ENCODE measurements at places on chromosomes 7 and 10.

DNA sequence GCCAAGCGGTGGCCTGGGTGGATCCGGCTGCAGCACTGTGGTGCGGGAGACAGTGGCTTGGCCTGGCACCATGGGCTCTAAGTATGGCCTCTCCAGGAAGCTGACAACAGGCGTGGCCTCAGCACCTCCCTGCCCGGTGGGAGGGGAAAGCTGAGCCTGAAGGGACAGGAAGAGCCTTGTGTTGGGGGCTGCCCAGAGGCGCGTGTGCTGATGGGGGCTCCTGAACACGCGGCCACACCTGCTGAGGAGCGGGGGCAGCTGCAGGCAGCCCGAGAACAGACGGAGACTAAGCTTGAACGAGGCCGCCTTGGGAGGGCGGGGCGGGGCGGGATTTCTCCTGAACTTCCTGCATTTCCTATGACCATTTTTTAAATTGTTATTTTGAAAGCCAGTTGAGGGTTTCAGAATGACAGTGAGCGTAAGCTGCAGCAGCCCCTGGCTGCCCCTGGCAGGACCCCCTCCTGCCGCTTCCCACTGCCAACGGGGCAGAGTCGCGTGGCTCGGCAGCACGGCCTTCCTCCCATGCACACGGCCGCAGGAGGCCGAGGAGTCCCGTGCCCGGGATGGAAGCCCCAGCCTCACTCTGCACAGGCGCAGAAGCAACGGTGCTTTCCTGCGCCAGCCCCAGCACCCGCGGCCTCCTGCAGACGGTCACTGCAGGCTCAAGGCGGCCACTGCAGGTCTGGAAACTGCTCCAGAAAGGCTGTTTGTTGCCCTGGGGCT is 43.2 kb downstream of the DPYSL4 start:
- DNase-seq = no peak

DNA sequence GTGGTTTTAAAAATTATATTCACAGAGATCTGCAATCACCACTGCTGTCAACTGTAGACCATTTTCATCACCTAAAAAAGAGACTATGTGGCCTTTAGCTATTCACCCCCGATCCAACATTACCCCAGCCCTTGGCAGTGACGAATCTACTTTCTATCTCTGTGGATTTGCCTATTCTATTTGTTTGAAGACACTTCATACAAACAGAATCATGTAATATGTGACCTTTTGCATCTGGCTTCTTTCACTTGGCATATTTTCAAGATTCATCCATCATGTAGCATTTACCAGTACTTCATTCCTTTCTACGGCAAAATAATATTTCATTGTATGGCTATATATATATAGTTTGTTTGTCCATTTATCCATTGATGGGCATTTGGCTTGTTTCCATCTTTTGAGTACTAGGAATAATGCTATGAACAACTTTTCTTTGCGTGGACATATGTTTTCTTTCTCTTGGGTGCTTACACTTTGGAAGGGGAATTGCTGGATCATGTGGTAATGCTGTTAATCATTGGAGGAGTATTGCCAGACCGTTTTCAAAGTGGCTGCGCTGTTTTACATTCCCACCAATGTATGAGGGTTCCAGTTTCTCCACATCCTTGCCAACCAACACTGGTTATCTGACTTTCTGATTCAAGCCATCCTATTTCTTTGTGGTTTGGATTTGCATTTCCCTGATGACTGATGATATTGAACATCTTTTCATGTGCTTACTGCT is 22.3 kb downstream of the ADAMTS14 start:
- DNase-seq = peak; percentile 39

GRCh38 chr10:117391436-117392205 is 16.4 kb upstream of the PDZD8 start:
- DNase-seq = peak; percentile 39

DNA sequence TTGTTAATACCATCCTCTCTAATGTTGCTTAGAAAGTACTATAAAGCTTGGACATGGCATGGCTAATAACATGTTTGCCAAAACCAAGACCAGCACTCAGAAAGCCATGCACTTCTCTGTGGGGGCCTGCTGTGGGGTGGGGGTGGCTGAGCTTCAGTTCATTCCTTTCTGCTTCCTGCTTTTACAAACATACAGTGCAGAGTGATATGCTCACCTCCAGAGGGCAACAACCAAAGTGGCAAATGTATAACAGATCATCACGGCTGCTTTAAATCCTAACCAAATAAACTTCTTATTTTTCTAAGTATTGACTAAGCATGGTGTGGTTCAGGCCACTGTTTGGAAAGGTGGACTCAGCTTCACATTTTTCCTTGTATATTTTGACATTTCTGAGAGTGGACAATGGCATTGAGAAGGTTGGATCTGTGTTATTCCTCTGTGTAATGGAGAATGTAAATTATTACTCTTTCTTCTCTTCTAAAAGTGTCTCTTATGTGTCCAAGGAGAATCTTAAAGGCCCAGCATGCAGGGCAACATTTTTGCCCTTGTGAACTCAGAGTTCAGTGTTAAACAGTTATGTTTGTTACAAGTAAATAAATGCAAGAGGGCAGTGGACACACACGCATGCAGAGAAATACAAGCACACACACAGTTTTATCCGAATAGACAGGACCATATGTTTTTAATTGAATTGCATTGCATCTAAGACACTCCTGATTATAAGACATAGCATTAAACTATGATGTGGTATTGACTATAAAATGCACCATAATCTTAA is 186.1 kb downstream of the HERPUD2 start:
- DNase-seq = no peak

DNA sequence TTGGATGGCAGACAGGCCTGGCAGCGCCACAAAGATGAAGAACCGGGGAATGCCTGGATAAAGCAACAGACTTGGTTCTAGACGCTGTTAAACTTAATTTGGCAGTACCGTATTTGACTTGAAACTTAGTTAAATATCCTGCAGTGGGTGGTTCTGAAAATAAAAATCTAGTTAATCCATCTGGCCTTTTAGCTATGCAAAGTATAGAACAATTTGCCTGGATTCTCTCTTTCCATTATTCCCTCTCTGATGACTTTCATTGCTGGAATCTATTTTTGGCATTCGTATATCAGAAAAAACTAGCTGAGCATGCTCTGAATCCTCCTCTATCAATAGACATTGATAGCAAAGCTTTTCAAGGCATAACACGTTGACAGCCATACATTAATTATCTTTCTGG is 203.6 kb downstream of the MACC1 start:
- DNase-seq = no peak

- DNase-seq = no peak
Measured at GRCh38 chr7:13551503-13551902, 438.0 kb downstream of the ETV1 start.

GRCh38 chr7:121774563-121774962 is 98.4 kb upstream of the PTPRZ1 start:
- no peak for DNase-seq

GRCh38 chr10:2925631-2926030 is 141.7 kb upstream of the PFKP start:
- DNase-seq = no peak

DNA sequence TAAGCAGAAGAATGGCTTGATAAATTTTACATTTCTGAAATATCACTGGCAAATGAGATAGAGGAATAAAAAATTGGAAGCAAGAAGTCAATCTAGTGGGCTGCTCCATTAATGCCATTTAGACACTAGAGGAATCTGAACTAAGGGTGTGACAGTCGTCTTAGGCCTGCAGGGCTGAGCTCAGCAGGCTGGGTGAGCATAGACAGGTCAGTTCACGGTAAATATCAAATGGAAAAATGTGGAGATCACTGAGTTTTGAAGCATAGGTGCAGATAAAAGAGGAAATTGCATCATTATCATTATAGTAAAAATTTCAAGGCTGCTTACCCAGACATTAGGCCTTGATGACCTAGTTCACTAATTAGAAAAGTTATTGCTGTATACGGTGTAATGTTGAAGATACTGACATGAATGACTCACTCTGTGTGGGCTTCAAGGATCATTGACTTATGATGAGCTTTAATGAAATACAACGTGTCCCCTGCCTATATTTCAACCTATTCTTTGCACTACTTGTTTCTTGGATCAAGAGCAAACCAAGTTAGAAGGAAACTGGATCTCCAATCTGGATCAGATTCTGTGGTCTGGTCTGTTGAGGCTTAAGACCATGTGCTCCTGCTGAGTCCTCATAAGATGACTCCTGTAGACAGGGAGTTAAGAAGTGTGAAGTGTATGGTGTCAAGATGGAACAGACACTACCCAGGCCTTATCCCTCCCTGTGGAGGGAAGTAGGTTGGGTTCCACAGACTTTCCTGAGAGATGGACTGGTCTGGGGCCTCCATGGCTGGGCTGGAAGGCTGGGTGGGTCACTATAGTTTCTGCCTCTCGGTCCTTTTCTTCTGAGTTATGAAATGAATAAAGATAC is 3.6 kb downstream of the OR2F2 start:
- DNase-seq = no peak

DNA sequence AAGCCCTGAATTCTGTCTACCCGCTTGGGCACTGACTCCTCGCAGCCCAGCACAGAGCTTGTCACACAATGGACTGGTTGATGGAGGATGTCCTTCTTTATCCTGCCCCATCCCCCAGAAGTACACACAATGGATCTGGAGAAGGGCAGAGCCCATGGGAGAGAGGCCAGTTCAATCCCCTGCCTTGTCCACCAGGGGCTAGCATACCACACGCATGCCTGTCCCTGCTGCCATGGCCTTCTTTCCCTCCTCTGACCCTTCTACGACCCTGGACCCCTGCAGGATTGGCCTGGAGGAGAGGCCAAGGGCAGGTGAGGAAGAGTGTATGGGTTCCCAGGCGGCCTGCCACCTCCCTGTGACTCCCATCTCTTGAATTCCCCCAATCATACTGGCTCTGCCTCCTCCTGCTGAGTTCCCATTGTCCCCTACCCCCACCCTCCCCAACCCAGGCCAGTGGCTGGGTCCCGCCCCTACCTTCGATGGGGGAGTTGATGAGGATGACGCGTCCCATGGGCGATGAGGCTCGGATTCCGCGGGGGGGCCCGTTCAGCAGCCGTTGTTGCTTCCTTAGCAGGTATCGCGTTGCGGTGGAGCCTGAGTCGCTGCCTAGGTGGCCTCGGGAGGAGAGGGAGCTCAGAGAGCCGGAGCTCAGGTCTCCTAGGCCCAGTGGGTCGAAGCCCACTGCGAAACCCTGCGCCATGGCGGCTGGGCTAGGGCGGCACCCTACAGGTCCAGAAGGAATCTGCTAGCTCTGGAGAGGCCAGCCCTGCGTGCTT is 1.2 kb downstream of the PDZD7 start:
- DNase-seq = no peak

DNA sequence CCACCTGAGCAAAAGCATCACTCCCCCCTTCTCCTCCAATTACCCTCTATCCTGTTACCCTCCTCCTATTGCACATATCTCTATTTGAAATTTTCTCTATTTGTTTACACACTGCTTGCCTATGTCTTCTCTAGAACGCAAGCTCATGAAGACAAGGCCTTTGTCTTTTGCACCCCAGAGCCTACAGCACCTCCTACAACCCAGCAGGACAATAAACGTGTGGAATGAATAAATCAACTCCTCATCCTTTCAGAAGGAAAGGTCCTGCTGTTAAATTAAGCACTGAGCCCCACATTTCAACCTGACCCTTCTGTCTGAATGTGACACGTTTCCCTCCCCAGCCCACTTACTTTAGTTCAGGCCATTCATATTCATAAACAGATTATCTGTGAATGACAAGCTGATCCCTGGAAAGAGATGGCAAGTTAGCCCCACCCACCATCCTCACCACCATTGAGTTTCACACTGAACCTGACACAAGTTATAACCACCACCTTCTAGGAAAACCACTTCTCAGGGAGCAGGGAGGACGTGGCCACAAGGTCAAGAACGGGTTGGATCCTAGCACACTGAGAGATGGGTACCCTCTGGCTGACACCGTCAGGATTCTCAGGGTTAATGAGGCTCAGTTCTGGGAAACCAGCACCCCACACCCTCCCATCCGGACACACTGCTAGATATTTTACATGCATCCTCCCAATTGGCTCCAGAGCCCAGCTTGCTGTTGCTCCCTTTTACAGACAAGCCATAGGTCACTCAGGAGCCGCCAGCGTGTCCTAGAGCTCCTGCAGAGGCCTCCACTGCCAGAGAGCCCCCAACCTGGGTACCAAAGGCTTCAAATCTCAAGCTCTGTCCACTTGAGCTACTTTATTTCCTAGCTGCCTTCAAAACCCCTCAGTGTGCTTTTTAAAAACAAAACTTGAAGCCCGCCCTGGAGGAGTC is 934 bp downstream of the PRTFDC1 start:
- DNase-seq = peak; percentile 27

GRCh38 chr10:13633689-13634088 is 46.9 kb downstream of the PRPF18 start:
- DNase-seq = no peak

DNA sequence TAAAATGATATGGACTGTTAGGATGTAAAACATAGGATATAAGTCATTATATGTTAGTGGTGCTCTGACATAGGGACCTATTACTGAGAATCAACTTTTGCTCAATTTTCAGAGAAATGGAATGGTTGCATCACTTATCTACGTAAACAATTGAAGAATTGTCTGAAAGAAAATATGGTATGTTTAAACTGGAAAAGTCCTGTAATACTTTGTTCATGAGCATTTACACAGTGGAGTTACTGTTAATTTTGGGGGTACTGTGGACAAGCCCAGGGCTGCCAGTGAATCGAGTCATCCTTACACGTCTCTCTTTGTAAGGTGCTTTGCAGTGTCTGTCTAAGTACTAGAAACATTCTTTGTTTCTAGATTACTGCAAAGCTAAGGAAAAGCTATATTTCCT is 152.0 kb downstream of the ZNF22 start:
- DNase-seq = no peak

- no peak for DNase-seq
Measured at GRCh38 chr10:86286236-86287109, 80.1 kb downstream of the GRID1 start.
